Breast epithelium (tissue), 4 donors: ENCODE measurements at places on chromosomes 5 and 9.

DNA sequence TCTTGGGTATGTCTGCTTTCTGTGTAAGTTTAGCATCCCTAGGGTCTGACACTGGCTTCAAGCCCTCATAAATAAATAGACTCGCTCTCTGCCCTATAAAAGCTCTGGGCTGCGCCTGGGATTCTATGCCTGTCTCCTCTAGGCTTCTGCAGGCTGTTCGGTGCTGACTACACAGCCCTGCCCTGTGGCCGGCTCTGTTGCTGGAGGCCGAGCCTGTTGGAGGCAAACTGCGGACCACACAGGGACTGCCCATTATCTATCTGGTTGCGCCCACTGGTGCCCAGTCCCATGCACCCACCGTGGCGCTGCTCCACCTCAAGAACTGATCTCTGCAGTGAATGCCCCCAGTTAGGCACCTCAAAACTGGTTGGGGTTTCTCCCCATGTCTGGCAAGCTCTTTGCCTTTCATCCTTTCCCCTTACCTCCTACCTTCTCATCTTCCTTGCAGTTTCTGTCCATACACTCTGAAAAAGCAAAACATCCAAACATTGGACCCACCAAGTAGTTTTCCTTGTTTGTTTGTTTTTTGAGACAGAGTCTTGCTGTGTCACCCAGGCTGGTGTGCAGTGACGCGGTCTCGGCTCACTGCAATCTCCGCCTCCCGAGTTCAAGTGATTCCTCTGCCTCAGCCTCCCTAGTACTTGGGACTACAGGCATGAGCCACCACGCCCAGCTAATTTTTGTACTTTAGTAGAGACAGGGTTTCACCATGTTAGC is 207.2 kb downstream of the ERCC6L2 start:
- peaks cover 20% of the 10 kb centered on the region for H3K27me3 ChIP-seq
- H3K36me3 ChIP-seq = no peaks in the 10 kb centered on the region
- H3K27ac ChIP-seq = no peak overlapping the region
- no peak for DNase-seq
- no peaks in the 10 kb centered on the region for H3K4me1 ChIP-seq
- no peak overlapping the region for H3K4me3 ChIP-seq

- no peaks in the 10 kb centered on the region for H3K36me3 ChIP-seq
- DNase-seq = no peak
- H3K4me3 ChIP-seq = no peak overlapping the region
- no peaks in the 10 kb centered on the region for H3K27me3 ChIP-seq
- peak overlapping the region; percentile 88 for H3K27ac ChIP-seq
Observed at GRCh38 chr9:108443741-108444140, 412.0 kb downstream of the ACTL7B start.

DNA sequence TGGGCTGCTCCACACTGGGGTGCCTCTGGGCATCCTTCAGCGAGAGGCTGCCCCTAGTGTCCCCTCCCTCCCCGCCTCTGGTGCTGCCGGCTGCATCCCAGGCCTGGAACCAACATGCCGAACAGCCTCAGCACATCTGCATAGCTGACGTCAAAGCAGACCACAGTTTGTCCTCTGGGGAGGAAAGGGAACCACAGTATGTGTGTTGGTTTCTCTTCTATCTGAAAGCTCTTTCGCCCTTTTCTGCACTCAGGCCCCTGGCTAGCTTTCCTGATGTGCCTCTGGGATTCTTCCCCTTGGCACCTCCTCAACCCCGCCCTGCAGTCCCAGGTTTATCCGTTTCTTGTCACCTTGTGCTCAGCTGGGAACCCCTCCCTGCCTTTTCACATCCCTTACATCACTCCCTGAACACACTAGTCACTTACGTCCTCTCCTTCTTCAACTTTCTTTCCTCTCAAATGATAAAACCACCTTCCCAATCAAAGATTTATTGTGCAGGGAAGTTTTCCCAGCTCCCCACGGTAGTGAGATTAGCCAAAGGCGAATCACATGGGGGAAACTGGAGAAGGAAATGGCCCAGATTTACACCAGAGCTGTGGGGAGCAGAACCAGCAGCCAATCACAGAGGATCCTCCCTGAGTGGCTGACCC is 35.5 kb upstream of the B4GALT1 start:
- H3K4me3 ChIP-seq = no peak overlapping the region
- H3K27me3 ChIP-seq = no peaks in the 10 kb centered on the region
- no peaks in the 10 kb centered on the region for H3K36me3 ChIP-seq
- DNase-seq = no peak

- no peak overlapping the region for H3K4me3 ChIP-seq
- no peak overlapping the region for H3K27ac ChIP-seq
- H3K36me3 ChIP-seq = no peaks in the 10 kb centered on the region
- DNase-seq = no peak
Observed at GRCh38 chr5:166845044-166845443, 1446.4 kb upstream of the WWC1 start.

DNA sequence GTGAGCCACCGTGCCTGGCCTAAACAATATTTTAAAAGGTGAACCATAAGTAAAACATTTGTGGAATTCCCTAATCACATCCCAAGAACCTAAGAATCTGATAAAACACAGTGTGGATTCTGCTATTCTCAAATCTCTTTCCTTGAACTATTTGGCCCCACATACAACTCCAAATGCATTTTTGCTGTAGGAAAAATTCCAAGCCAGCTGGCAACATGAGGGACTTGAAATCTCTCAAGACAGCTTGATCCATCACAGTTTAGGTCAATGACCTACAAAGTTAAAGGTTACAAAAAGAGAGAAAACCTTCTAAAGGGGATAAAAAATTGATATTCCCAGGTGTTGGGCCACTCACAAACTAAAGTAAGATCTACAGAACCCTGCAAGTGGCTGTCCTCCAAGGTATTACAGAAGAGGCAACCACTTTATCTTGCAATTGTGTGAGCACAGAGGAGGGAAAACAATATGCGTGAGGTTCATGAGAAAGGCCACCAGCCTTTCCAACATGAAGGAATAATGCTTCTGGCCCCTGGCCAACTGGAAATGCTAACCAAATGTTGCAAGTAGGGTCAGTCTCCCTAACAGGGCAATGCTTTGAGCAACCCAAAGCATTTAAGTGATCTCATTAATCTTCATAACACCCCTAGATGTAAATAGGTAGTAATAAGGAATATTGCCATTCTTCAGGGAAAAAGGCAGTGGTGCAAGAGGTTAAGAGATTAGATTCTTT is 221.4 kb downstream of the SEMA5A start:
- H3K4me1 ChIP-seq = no peaks in the 10 kb centered on the region
- no peaks in the 10 kb centered on the region for H3K27me3 ChIP-seq
- H3K27ac ChIP-seq = no peak overlapping the region

DNA sequence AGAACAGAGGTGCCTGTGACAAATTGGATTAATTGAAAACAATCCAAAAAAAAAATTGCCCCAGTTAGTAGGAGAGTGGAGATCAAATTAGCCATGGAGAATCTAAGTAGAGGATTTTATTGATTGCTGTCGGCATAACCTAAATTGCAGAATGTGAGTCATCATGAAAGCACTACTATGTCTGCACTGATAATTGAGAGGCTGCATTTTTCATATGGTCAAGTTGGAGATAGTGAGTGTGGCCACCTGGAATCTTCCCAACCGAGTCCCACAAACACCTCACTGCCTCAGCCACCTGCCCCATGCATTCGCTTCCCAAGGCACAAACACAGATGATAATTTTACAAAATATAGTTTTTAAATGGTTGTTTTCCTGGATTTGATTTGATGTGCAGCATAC is 123.7 kb downstream of the NTRK2 start:
- no peak overlapping the region for H3K27ac ChIP-seq
- H3K4me1 ChIP-seq = peaks cover 5% of the 10 kb centered on the region
- H3K4me3 ChIP-seq = no peak overlapping the region
- H3K36me3 ChIP-seq = no peaks in the 10 kb centered on the region
- no peaks in the 10 kb centered on the region for H3K27me3 ChIP-seq

- DNase-seq = no peak
- no peaks in the 10 kb centered on the region for H3K4me1 ChIP-seq
- H3K36me3 ChIP-seq = no peaks in the 10 kb centered on the region
- H3K27me3 ChIP-seq = no peaks in the 10 kb centered on the region
Observed at GRCh38 chr9:20495098-20495497, 127.2 kb downstream of the MLLT3 start.

- H3K4me1 ChIP-seq = no peaks in the 10 kb centered on the region
- no peaks in the 10 kb centered on the region for H3K27me3 ChIP-seq
- DNase-seq = no peak
- H3K36me3 ChIP-seq = no peaks in the 10 kb centered on the region
- no peak overlapping the region for H3K27ac ChIP-seq
Observed at GRCh38 chr5:143168171-143168741, 235.2 kb downstream of the NR3C1 start.

DNA sequence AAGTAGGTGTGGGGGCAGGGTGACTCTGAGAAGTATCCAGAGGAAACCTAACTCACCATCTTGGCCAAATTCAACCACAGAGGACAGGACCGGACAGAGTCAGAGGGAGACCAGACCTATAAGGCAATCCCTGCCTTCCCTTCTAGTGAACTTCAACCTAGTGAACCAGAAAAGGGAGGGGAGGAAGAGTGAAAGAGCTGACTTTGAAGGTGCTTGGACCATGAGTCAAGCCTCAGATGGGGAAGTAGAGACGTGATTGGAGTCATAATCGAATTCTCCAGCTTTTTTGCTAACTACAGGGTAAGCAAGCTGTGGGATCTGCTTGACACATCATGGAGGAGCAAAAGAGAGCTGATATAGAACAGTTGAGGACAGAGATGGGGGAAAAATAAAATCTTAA is 18.8 kb upstream of the KIF2A start:
- no peak for DNase-seq
- no peaks in the 10 kb centered on the region for H3K36me3 ChIP-seq
- H3K27ac ChIP-seq = no peak overlapping the region
- H3K4me3 ChIP-seq = no peak overlapping the region
- H3K4me1 ChIP-seq = no peaks in the 10 kb centered on the region
- H3K27me3 ChIP-seq = no peaks in the 10 kb centered on the region

DNA sequence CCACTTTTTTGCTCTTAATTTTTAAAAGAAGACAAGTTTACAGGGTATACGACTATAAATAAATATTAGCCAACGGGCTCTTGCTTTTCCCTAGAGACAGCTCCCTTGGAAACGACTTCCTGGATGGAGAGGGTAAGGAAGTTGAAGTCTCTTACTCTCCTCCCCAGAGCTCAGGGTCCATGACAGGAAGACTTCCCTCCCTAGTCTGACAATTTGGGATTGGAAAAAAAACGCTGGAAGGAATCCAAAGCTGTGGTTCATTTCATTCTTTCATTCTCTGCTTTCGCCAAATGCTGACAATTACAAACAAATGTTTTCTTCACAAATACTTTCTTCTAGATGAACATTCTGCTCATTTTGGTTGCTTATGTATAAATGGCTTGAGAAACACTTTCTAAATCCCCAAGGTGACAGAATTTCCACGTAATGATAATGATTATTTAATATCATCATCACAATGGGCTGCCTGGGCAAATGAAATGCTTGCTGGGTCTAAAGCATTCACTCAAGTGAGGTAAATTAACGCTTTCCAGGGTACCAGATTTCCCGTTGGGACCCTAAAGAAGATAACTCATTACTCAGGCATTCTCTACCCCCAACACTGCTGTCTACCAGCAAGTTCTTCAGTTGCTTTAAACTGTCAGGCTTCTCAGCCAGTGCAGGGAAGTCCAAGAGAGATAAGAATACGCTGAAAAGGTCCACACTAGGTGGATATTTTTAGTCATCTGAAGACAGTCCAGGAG is 139.8 kb upstream of the SLC30A5 start:
- DNase-seq = no peak
- no peaks in the 10 kb centered on the region for H3K27me3 ChIP-seq
- H3K4me1 ChIP-seq = no peaks in the 10 kb centered on the region
- H3K36me3 ChIP-seq = no peaks in the 10 kb centered on the region

GRCh38 chr5:2753452-2754420 is 2.3 kb upstream of the IRX2 start:
- H3K4me1 ChIP-seq = no peaks in the 10 kb centered on the region
- H3K27me3 ChIP-seq = peaks cover 3% of the 10 kb centered on the region
- H3K27ac ChIP-seq = peak overlapping the region; percentile 97
- no peaks in the 10 kb centered on the region for H3K36me3 ChIP-seq
- peak overlapping the region; percentile 98 for H3K4me3 ChIP-seq

- no peak for DNase-seq
- no peaks in the 10 kb centered on the region for H3K36me3 ChIP-seq
- H3K27me3 ChIP-seq = no peaks in the 10 kb centered on the region
- peaks cover 7% of the 10 kb centered on the region for H3K4me1 ChIP-seq
- no peak overlapping the region for H3K4me3 ChIP-seq
Observed at GRCh38 chr5:142831009-142831383, 60.8 kb downstream of the ARHGAP26 start.

GRCh38 chr5:170603578-170604565 is 100.1 kb downstream of the KCNIP1 start:
- H3K36me3 ChIP-seq = no peaks in the 10 kb centered on the region
- H3K4me3 ChIP-seq = no peak overlapping the region

DNA sequence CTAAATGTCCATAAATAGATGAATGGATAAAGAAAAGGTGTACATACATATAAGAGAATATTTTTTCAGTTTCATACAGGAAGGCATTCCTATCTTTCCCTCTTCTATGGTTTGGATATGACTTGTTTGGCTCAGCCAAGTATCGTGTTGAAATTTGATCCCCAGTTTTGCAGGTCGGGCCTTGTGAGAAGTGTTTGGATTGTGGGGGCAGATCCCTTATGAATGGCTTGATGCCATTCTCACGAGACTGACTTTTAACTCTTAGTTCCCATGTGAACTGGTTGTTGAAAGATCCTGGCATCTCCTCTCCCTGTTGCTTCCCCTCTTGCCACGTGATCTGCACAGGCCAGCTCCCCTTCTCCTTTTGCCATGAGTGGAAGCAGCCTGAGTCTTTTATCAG is 421.1 kb upstream of the FTMT start:
- H3K27me3 ChIP-seq = no peaks in the 10 kb centered on the region
- H3K4me3 ChIP-seq = no peak overlapping the region
- H3K36me3 ChIP-seq = no peaks in the 10 kb centered on the region

- peaks cover 30% of the 10 kb centered on the region for H3K4me1 ChIP-seq
- no peaks in the 10 kb centered on the region for H3K36me3 ChIP-seq
- no peaks in the 10 kb centered on the region for H3K27me3 ChIP-seq
- no peak for DNase-seq
Observed at GRCh38 chr5:132446621-132447020, 44.0 kb downstream of the IRF1 start.

DNA sequence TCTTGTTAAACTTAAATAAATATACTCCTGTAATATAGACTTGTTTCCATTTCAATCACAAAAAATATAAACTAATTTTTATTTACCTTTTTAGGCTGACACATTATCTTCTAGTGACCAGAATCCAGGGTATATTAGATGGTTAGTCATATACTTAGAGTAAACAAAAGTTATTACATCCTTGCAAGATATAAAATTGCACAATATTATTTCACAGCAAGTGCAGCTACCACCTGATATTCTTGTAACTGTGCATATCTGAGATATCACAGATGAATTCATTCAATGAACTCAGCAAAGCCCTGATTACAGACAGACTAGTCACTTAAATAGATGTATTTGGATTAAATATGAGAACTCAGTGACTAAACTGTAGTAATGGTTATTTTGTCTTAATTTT is 25.6 kb upstream of the ARRDC3 start:
- H3K36me3 ChIP-seq = no peaks in the 10 kb centered on the region
- no peak overlapping the region for H3K4me3 ChIP-seq
- H3K4me1 ChIP-seq = no peaks in the 10 kb centered on the region
